Activated T-cell treated with anti-CD3 and anti-CD28 coated beads, Interleukin-2, amount 50 U/mL, for 1 hour (primary cell): ENCODE measurements at places on chromosomes 5 and 9.

DNA sequence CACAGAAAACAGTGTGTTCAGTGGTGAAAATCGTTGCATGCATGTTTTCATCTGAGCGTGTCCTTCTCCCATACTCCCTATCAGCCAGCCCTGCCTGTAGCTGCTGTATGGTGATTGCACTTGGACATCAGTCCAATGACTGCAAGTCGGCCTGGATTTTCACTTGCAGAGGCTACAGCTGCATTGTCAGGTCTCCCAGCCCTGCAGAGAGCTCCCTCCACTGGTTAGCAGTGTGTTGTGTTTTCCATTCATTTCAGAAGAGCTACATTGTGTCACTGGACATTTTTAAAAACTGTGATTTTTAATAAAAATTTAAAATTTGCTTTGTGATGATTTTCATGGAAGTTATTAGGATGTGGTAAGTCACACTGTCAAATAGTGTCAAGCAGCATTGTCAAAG, 96.6 kb downstream of the SYK start:
- DNase-seq: no peak

- no peak for DNase-seq
Measured at GRCh38 chr9:123457583-123457982, 101.6 kb downstream of the CRB2 start.

DNA sequence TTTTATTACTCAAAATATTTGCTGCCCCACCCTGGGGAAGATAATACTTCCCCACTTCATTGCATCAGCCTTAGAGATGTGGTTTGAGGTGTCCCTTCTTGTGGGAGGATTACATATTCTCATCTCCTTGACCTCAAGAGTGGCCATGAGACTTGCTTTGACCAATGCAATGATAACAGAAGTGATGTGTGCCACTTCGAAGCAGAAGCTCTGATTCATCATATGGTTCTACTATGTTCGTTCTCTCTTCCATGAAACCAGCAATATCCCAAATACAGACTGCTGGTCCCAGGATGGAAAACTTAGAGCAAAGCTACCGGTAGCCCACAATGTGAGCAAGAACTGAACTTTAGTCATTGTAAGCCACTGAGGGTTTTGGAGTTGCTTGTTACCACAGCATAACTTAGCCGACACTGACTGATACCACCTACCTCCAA, 92.0 kb downstream of the THBS4 start:
- no peak for DNase-seq

DNA sequence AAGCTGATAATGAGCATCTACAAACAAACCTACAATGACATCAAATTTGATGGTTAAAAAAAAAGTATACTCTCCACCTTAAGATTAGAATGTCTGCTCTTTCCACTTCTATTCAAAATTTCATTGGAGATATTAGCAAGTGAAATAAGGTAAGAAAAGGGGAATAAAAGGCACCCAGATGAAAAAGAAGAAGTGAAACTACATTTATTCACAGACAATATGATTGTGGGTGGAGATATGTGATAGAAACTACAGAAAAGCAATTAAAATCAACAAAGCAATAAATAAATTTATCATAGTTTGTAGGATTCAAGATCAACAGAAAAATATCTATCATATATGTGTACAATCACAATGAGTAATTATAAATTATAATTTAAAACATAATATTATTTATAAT, 395.1 kb upstream of the CCNH start:
- no peak for DNase-seq

- DNase-seq: no peak
Measured at GRCh38 chr5:180807654-180808414, 5.2 kb upstream of the MGAT1 start.

DNA sequence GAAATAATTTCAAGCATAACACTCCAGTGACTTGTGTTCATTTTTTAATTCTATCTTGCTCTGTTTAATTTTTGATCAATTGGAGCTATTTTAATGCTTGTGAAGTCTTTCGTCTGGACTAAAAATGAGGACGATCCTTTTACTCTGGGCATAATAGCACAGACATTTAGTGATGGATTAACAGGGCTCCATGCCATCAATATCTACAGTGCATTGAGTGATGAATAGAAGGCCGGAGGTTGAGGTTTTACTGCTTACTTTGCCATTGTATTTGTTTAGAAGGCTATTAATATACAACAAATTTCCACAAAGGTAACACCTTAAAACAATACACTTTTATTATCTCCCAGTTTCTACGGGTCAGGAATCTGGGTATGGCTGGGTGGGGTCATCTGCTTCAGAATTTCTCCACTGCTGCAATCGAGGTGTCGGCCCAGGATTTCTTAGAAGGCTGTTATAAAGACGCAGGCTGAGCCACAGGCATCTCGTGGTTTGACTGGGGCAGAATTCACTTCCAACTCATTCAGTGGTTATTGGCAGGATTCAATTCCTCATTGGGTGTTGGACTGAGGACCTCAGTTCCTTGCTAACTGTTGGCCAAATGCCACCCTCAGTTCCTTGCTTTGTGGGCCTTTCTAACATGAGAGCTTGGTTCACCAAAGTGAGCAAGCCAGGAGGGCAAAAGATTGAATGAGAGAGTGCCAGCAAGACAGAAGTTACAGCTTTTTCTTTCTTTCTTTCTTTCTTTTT, 265.4 kb upstream of the VLDLR start:
- DNase-seq: no peak

- DNase-seq: no peak
Measured at GRCh38 chr5:135190416-135191083, 156.5 kb upstream of the PITX1 start.

- DNase-seq: no peak
Measured at GRCh38 chr5:122083535-122083934, 5.5 kb upstream of the LOX start.

DNA sequence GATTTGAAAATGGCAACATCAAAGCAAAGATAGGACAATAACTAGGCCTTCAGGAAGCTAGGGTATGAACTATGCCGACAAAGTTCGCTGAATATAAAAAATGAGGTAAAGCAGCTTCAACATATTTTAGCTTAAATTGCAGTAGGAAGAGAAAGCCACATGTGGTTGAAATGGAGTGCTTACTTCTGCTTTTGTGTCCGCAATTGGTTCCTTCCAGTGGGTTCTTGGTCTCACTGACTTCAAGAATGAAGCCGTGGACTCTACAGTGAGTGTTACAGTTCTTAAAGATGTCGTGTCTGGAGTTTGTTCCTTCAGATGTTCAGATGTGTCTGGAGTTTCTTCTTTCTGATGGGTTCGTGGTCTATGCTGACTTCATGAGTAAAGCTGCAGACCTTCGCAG, 95.2 kb downstream of the APTX start:
- DNase-seq: no peak

- no peak for DNase-seq
Measured at GRCh38 chr9:80177949-80178480, 606.2 kb downstream of the TLE4 start.

DNA sequence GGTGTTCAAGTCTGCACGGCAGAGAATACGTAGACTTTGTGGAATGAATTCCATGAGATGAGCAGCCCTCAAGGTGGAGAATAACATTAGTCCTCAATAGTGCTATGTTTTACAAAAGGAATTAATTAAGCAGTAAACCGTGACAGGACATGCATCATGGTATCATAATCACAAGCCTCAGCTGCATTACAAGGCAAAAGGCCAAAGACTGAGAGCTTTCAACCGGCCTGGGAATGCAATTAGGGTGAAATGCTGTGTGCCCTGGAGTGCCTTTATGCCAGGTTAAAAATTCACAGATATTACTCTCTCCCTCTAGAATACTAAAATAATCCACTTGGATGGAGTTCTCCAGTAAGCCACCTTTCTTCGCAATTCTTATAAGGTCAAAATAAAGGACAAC, 270.6 kb downstream of the MLLT3 start:
- no peak for DNase-seq

DNA sequence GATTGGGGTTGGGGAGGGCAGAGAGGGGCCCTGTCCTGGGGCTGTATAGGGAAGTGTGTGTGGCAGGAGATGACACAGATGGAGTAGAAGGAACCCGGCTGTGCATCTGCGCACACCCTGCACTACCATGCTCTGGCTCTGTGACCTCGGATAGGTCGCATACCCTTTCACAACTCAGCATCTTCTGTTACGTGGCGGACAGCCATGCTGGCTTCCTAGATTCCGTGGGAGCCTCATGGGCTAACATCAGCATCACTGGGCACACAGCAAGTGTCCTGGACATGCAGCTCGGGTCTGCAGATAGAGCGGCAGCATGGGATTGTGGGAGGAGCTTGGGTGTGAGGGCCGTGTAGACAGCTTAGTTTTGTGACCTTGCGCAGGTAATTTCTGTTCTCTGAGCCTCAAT, 9.2 kb downstream of the ARPC5L start:
- DNase-seq: no peak

DNA sequence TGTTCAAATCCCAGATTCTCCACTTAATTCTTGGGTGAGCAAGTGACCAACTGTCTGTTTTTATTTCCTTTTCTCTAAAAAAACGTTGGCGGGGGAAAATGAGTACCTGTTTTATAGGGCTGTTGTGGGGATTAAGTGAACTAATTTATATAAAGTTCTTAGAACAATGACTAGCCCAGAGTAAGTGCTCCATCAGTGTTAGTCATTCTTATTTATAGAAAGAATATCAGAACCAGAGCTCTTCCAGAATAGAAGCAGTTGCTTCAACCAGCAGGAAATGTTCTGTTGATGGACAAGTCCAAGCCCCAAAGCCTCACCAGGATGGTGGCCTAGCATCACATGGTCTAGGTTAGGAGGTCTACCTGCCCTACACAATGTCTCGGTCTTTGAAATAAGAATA, 379.2 kb downstream of the ACTL7B start:
- DNase-seq: no peak

DNA sequence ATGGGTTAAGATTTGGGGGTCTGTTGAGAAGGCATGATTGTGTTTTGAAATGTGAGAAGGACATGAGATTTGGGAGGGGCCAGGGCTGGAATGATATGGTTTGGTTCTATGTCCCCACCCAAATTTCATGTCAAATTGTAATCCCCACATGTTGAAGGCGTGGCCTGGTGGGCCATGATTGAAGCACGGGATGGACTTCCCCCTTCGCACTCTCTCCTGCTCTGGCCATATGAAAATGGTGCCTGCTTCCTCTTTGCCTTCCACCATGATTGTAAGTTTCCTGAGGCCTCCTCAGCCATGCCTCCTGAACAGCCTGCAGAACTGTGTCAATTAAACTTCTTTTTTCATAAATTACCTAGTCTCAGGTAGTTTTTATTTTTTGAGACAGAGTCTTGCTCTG, 14.7 kb upstream of the NOTCH1 start:
- no peak for DNase-seq
